Fibroblast of the aortic adventitia (primary cell): ENCODE measurements at places on chromosomes 3 and 15.

DNA sequence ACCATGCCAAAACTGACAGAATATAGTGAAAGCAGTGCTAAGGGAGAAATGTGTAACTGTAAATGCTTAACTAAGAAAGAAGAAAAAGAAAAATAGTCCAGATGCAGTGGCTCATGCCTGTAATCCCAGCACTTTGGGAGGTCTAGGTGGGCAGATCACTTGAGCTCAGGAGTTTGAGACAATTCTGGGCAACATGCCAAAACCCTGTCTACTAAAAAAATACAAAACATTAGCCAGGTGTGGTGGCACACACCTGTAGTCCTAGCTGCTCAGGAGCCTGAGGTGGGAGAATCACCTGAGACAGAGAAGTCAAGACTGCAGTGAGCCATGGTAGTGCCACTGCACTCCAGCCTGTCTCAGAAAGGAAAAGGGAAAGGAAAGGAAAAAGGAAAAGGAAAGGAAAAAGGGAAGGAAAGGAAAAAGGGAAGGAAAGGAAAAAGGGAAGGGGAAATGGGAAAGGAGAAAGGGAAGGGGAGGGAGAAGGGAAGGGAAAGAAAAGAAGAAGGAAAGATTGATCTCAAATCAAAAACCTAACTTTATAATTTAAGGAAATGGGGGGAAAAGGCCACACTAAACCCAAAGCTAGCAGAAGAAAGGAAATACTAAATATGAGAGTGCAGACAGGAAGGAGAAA, 20.3 kb downstream of the C3orf33 start:
- no peak for DNase-seq

- DNase-seq, result peak; percentile 48
These were observed 19.2 kb downstream of the FOXP1 start for GRCh38 chr3:71564361-71564760.

GRCh38 chr3:36792342-36792741, 28.0 kb upstream of the DCLK3 start:
- DNase-seq, result peak; percentile 39

- no peak for DNase-seq
These were observed 115.8 kb downstream of the GABRG3 start for GRCh38 chr15:27086805-27087204.

- DNase-seq, result peak; percentile 47
These were observed 164.6 kb upstream of the HES1 start for GRCh38 chr3:193971261-193971751.

- no peak for DNase-seq
These were observed 71.0 kb upstream of the MDFIC2 start for GRCh38 chr3:70383360-70383831.

DNA sequence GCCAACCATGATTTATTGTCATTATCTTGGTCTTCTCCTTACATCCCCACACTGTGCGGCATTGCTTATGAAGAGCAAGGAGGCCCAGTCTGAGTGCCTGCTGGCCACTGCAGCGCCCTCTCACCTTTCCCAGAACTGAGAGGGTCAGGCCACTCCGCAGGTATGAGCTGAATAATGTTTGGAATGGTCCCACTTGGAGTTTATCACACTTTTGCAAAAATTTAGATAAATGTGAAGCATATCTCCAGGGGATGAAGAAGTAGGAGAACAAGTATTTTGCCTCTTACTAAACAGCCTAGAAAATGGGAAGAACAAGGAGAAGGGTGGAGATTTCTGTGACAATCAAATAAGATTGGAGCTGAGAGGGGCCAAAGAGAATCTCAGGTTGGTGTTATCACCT, 74.4 kb upstream of the GSK3B start:
- no peak for DNase-seq

GRCh38 chr3:49534581-49535441, 19.5 kb upstream of the BSN start:
- no peak for DNase-seq

- no peak for DNase-seq
These were observed 9.1 kb upstream of the OXTR start for GRCh38 chr3:8778475-8778874.

DNA sequence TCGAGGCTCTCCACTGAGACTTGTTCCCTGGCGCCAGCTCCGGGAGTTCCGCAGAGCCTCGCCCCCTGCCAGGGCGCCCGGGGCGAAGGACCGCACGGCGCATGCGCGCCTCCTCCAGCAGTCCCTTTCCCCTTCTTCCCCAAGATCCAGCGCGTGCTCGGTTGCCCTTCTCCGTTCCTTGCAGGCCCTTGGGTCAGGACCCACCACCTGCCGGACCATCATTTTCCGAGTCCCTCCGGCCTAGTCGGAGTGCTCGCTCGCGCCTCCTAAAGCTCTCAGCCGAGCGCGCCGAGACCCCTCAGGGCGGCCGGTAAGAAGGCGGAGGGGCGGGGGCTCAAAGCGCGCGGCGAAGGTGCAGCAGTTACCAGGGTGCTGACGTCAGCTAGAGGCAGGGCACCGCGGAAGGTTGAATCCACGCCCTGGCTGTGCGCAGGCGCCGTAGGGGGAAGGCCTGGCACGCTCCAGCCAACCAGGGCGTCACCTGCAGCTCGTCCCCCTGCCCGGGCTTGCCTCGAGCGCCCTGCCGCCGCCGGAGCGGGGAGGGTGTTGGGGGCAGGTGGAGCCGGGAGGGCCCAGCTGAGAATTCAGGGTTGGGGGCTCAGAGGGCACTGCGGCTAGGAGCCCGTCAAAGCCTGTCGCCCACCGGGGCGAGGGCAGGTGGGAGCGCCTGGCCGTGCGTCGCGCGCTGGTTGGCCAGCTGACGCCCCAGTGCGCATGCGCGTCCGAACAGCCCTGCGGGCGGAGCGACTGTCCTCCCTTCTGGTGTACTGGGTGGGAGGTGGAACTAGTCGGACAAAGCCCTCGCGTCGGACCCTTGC, at the start of gene TCAIM:
Gene TCAIM (plus strand): TSS at position 757 of the 818 bp plus-strand sequence. CDS start 16,017 bp downstream, outside the sequence.
- peak; percentile 97 for DNase-seq
